ENCODE measurements at places on chromosomes 1 and 21.

DNA sequence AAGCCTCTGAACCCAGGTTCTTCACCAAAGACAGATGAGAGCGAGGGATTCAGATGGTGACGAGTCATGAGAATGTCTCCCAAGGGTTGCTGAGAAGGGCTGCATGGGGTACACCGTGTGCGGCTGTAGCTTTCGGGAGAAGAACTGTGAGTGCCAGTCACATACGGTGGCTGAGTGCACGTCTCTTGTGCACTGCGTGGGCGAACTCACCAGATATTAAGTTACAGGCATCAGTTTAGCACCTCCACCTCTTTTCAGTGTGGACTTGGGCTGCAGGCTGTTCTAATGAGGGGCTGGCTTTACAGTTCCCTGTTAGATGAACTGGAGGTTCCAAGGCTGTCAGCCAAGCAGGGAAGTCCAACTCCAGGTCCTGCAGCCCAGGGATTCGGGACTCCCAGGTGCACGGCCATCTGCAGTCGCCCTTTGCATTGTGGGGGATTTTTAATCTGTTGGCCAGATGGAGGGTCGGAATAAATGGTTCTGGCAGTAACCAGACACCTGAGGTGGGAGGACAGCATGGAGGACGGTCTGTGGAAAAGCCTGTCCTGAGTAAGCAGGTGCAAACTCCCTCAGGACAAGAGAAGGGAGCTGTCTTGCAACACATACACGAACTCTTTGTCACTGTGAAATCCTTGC is 26.5 kb upstream of the AVPR1B start:
- DNase-seq, result no peak

- DNase-seq, result no peak
These were observed 9.5 kb upstream of the PLEKHM2 start for GRCh38 chr1:15674386-15675159.

- DNase-seq, result no peak
These were observed 73.8 kb downstream of the MRPL37 start for GRCh38 chr1:54273795-54274163.

DNA sequence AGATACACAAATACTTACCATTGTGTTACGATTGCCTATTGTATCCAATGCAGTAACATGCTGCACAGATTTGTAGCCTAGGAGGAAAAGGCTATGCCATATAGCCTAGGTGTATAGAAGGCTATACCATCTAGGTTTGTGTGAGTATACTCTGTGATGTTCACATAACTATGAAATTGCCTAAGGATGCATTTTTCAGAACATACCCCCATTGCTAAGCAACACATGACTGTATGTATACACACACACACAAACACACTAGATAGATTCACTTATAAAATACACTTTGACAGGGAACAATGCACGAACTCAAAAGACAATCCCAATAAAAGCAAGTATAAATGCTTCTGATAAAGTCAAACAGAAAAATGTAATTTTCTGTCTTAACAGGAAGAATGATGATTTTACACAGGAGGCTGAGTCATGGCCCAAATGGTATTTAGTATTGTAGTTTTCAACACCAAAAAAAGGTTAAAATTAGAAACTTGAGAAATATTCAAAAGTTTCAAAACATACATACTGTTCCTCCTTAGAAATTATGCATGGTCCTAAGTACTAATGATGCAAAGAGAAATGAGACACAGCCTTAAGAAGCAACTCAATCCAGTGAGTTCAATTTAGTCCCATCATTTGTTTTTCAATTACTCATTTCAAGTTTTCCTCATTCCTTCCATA is 12.2 kb downstream of the FH start:
- no peak for DNase-seq

- DNase-seq, result no peak
These were observed 14.5 kb downstream of the RGS4 start for GRCh38 chr1:163083690-163084089.

GRCh38 chr1:24586970-24587820 is 31.3 kb downstream of the NCMAP start:
- no peak for DNase-seq

- DNase-seq, result no peak
These were observed 13.2 kb downstream of the PSEN2 start for GRCh38 chr1:226883630-226884029.

DNA sequence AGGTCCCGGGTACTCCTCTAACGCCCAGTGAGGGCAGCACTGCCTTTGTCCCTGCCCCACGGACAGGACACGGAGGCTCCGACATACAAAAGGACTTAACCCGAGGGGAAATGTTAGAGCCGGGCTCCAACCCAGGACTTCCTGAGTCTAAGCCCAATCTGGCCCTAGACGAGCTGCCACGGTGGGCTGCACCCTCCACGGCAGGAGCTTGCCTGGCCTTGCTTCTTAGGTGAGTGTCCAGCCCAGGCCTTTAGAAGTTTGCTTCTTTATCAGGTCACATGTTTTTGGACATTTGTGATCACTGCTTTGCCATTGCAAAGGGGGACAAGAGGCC is 11.0 kb upstream of the TMEM200B start:
- DNase-seq, result peak; percentile 52

GRCh38 chr1:175078629-175079028 is 11.0 kb downstream of the TNN start:
- DNase-seq, result no peak

DNA sequence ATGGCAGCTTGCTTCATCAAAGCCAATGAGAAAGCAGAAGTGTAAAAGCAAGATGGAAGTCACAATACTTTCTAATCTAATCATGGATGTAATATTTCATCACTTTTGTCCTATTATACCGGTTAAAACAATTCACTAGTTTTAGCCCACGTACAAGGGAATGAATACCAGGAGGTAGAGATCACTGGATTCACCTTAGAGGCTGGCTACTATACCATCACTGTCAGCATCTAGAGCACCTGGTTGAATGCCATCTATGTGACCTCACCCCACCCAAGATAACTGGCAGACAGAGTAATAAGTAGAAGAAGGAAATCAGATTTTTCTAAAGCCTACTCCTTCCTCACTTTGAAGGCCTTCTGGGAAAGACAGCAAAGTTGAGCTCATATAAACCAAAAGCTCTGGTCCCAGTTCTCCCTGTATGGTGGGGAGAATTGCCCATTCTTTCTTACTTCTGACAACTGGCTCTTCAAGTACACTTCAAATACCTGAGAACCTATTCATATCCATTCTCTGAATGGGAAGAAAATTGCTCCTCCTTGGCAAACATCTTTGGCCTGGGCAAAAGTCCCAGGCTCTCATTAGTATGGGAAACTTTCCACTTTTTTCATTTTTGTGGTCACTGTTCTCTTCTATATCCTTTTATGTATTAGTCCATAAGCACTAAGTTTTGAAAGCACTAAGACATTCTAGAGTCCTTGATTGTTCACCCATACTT is 24.8 kb downstream of the HSD3B1 start:
- DNase-seq, result no peak

- DNase-seq, result peak; percentile 24
These were observed 19.2 kb upstream of the MTARC1 start for GRCh38 chr1:220767312-220768125.

- DNase-seq, result no peak
These were observed 2.5 kb upstream of the TRIM11 start for GRCh38 chr1:228408869-228409805.

- no peak for DNase-seq
These were observed 27.0 kb downstream of the CLCA4 start for GRCh38 chr1:86573763-86574484.

DNA sequence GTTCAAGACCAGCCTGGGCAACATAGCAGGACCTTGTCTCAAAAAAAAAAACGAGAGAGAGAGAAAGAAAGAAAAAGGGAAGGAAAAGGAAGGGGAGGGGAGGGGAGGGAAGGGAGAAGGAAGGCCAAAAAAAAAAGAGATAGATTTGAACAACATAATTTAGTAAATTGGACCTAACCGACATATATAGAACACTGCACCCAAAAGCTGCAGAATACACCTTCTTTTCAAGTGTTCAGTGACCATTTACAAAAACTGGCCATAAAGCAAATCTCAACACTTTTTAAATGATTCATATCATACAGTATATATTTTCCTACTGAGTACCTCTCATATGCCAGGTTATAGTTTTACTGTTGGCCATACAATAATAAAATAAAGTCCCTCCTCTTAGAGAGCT is 6.9 kb downstream of the TSTD1 start:
- DNase-seq, result no peak

GRCh38 chr1:53257454-53258081 is 19.2 kb upstream of the MAGOH start:
- no peak for DNase-seq

GRCh38 chr1:239448911-239449310 is 62.5 kb downstream of the CHRM3 start:
- DNase-seq, result no peak

DNA sequence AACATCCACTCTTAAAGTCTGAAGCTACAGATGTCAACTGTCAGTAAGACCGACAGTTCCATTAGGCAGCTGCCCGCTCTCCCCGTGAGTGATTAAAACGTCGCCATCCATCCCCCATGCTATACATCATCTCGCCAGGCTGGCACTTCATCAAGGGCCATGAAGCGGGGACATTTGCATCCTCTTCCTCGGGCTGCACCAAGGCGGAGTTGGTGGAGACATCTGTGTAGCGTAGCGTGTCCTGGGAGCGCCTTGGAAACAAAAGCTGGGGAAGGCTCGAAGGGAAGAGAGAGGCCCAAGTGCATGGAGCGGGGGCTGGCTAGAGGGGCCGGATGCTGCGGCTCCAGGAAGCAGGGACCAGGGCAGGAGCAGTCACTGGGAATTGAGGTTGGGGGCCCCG is 250.1 kb downstream of the KAZN start:
- DNase-seq, result no peak

DNA sequence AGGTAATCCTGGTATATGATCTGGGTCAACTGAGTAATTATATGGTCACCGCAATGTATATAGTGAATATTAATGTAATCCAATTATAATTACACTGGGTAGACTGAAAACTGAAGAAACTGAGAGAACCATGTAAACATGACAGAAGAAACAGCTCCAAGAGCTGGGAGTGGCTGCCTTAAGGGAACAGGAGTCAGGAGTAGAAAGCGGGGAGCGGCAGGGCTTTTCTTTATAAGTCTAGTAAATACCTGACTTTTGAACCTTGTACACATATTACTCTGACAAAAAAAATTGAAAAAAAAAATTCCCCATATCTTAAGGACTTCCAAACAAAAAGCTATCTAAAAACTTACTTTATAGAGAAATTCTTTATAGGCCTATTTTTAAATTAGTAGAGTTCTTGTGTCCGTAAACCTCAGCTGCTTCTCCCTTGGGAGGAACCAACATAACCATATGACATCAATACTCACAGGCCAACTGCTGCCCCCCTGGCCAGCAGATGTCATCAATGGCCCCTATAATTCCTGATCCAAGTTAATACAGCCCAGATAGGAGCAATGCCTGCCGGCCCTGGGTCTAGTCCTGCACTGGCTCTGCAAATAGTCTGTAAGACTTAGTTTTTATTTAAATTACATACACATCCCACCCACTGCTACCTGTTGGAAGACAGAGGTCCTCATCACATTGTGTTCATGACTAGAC is 33.8 kb downstream of the THAP3 start:
- no peak for DNase-seq

DNA sequence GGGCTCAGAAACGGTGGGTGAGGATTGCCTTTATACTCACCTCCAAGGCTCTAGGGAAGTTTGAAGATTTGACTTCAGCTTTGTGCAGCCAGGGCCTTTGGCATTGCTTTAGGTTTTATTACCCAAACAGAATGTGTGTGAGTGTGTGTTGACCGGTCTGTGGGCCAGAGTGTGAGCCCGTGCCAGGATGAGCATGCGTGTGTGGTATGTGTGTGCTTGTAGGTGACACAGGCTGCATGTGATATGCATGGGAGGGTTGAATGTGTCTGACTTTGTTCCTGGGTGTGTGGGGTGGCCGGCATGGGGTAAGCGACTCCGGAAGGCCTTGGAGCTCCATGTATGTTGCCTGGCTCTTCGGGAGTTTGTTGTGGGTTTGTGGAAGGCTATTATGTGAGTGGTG is 160.5 kb downstream of the FOXD2 start:
- peak; percentile 44 for DNase-seq

DNA sequence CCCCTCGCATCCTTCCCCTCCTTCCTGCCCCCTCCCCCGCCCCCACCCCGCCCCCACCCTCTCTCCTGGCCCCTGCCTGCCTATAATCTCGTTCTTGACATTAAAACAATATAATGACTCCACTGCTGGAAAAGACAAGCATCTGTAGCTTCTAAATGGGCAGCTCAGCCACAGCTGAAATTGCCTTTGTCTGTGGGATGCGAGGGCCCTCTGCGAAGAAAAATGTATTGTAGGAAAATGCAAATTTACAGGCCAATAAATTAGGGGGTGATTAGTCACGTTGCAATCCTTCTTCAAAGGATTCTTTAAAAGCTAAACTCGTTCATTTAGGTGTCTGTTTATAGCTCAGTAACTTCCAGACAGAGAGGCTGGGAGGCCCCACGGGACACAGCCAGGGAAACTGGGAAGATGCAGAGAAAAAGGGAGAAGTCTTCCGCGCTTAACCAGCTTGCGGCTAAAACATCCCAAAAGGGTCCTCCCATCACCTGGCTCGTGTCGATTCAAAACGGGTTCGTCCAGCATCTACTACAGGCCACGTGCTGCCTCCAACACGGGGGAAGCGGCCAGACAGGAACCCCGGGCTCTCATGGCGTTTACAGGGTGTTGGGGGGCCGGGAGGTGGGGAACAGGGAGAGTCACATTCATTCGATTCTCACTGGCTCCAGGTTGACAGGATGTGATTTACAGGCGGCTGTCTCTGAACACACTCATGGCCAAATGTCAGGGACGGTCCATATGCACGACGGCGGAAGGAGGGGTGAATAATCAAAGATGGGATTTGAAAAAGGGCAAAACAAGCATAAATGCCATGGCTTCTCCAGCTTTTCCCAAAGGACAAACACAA is 100.5 kb upstream of the ZBTB40 start:
- DNase-seq, result no peak

DNA sequence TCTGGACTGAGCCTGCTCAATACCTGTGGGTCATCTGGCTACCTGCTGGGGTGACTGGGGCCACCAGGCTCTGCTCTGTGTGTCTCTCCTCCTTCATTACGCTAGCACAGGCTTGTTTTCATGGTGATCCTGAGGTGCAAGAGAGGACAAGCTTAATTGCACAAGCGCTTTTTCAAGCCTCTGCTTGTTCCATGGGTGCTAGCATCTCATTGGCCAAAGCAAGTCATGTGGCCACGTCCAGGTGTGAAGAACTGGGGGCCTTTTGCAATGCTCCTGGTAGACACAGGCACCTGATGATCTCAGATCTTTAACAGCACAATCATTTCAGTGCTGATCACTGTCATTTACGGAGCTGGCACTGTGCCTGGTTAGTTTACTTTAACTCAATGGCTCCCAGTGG is 114.6 kb downstream of the KAZN start:
- DNase-seq, result no peak

GRCh38 chr1:225866061-225866837 is 15.9 kb downstream of the TMEM63A start:
- no peak for DNase-seq

Measured in islet precursor cell (in vitro differentiated cells).